ENCODE measurements at places on chromosomes 5 and 9.

DNA sequence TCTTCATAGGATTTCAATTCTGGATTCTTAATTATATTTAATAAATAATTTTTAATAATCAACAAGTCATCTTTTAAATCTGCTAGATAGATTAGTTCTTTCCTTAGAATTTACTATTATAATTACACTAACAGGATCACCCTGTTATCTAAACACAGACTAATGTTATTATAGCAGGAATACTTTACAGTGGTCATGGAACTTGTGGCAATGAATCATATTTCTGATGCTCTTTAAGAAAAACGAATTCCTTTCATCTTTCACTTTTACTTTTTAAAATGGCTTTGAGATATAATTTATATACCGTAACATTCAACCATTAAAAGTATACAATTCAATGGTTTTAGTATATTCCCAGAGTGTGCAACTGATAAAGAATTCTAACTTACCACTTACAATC lies 29.7 kb upstream of the CDK5RAP2 start:
- no peak for DNase-seq

GRCh38 chr9:92135576-92135975 lies 20.4 kb upstream of the SPTLC1 start:
- DNase-seq: no peak

DNA sequence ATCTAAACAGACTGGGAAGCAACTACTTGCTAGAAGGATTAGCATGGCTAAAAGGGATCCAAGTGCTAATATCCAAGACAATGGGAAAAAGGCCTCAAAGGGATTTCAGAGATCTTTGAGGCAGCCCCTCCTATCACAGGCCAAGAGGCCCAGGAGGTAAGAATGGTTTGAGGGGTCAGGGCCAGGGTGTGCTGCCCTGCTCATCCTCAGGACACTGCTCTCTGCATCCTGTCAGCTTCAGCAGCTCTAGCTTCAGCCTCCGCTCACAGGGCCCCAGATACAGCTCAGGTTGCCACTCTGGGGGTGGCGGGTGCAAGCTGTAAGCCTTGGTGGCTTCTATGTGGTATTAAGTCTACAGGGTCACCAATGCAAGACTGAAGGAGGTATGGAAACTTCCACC lies 278.7 kb downstream of the PARP8 start:
- DNase-seq: no peak

GRCh38 chr5:147098233-147098790 lies 136.5 kb upstream of the STK32A start:
- peak; percentile 43 for DNase-seq

- no peak for DNase-seq
These were observed 98.4 kb downstream of the ADRB2 start for GRCh38 chr5:148924817-148925216.

DNA sequence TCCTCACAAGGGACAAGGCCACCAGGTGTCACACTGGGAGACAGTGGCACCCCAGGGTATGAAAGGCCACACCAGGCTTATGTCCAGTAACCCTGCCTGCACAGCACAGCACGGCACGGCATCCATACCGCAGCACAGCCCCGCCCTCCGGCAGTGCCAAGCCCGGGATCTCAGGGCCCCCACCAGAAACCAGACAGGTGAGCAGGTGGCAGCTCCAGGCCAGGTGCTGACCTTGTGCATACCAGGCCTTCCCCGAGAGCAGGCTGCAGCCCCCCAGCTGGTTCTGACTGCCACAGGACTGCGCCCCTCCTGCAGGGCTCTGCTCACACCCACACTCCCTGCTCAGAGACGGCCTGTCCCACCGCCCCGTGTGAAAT lies 56.5 kb downstream of the ADAMTS2 start:
- no peak for DNase-seq

GRCh38 chr5:115811406-115811805 lies 5.1 kb downstream of the CDO1 start:
- DNase-seq: no peak

DNA sequence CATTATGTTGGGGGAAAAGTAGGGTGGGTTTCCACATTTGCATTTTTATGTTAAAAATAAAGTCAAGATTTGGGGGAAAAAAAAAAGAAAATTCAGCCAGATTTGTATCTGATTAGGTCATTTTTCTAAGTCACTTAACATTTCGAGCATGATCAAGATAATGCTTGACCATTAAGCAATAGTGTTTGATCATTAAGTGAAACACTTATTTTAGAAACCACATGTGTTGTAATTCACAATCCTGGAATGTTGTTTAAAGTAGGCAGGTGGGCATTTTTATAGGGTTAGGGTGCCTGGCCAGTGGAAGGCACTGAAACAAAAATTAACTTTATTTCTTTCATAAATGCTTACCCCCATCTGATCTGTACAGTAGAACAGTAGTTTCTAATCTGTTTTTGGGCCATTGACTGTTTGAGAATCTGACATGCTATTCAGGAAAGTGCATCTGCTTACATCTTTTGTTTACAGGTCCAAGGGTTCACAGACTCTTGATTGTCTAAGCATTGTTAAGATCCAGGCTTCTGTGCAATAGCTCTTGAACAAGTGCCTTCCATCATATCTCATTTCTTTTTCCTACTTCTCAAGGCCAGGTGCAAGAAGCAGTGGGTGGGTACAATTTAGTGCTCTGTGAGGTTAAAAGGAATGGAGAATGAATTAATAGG lies 9.1 kb downstream of the ZCCHC9 start:
- DNase-seq: no peak

DNA sequence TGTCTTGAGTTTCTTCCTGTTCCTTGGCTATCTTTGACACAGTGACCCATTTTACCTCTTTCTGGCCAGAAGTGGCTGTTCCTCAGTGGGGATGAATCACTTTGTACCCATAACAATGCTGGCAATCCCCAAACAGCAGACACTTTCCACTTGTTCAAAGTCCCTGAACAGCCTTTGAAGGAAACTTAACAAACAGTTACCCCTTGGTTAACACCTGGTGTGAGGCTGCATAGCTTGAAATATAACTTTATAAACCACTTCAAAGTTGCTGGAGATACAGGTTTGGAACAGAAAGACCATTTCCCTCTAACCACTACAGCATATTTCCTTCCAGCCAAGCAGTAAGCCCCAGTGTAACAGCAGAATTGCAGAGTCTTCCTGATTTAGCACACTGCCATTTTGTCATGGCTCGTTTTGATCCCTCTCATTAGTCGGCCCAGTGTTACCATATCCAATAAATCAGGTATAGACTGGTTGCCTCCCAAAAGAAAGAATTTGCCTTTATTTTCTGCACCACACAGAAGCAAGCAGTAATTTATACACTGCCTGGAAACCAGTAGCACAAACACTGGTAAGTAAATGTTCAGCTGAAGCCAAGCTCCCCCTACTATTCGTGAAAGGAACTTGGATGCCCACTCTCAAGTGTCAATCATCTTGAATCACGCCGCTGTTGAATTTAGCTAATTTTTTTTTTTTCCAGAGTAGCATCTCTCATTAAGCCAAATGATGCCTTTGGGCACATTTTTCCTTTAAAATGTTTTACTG lies 225.9 kb downstream of the PIK3R1 start:
- no peak for DNase-seq

- DNase-seq: no peak
These were observed 21.1 kb downstream of the TNPO1 start for GRCh38 chr5:72837524-72838096.

GRCh38 chr9:96156171-96156974 lies 145.6 kb downstream of the HSD17B3 start:
- DNase-seq: no peak

DNA sequence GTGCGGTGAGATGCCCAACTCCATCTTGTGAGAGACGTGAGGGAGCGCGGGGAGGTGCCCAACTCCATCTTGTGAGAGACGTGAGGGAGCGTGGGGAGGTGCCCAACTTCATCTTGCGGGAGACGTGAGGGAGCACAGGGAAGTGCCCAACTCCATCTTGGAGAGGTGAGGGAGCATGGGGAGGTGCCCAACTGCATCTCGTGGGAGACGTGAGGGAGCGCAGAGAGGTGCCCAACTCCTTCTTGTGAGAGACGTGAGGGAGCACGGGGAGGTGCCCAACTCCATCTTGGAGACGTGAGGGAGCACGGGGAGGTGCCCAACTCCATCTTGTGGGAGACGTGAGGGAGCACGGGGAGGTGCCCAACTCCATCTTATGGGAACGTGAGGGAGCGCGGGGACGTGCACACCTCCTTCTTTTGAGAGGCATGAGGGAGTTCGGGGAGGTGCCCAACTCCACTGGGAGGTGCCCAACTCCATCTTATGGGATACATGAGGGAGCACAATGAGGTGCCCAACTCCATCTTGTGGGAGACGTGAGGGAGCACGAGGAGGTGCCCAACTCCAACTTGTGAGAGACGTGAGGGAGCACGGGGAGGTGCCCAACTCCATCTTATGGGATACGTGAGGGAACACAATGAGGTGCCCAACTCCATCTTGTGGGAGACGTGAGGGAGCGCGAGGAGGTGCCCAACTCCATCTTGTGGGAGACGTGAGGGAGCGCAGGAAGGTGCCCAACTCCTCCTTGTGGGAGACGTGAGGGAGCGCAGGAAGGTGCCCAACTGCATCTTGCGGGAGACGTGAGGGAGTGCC lies 235.4 kb downstream of the CACNA1B start:
- no peak for DNase-seq

DNA sequence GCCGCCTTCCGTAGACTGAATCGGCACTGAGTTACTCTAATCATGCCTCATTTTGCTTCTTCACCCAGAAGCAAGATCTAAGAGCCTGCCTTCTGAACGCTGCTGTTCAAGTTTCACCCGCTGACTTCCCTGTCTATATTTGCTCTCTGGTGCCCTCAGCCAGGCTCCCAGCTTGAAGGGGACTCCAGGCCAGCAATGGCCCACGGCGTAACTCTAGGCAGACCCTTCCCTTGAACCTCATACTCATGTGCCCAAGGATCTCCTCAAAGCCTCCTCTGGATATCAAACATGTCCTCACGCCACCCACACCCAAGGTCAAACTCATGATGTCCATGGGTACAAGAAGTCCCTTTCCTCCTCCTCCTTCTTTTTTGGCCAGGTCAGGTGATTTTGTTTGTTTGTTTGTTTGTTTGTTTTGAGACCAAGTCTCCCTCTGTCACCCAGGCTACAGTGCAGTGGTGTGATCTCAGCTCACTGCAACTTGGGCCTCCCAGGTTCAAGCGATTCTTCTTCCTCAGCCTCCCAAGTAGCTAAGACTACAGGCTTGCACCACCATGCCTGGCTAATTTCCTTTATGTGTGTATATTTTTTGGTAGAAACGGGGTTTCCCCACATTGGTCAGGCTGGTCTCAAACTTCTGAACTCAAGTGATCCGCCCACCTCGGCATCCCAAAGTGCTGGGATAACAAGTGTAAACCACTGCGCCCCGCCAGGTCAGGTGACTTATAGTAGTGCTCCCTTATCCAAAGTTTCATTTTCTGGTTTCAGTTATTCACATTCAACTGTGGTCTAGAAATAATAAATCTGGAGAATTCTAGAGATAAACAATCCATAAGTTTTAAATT lies 239.0 kb downstream of the SYK start:
- no peak for DNase-seq

DNA sequence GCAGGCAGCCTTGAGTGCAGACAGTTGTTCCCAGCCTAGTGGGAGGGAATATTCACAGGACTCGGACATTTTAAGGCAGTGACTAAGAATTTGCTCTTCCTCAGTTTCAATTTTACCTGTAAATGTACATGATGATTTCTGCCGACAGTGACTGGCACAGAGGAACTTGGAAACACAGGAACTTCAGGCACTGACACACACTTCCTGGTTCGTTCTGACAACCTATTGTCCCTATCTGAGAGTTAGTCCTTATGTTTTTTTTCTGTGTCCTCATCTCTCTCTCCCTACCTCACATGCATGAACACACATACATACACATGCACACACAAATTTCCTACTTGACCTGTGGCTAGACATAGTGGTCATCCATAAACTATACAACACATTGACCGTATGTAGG lies 89.4 kb upstream of the CD180 start:
- no peak for DNase-seq

DNA sequence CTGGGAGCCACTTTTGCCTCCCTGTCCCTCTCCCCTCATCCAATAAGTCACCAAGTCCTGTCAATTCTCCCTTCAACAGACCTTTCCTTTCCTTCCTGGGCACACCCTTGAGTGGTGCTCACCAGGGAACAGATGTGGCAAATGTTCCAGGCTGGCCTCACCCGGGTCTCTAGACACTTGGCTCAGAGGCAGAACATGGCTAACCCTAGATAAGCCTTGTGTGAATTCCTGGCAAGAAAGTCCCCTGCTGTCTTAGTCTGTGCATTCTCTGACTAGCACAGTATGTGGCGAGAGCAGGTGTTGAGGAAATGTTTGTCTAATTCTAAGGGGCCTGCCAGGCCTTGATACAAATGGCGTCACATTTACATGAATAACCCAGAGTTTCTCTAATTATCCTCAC lies 41.2 kb upstream of the PTGS1 start:
- no peak for DNase-seq

- no peak for DNase-seq
These were observed 75.9 kb downstream of the NFIB start for GRCh38 chr9:14238079-14238478.

- no peak for DNase-seq
These were observed 29.3 kb downstream of the CATSPER3 start for GRCh38 chr5:134997015-134997414.
